Activated naive CD8-positive, alpha-beta T cell treated with anti-CD3 and anti-CD28 coated beads, Interleukin-2, amount 50 U/mL, for 16 hours (primary cell): ENCODE measurements at places on chromosomes 1 and 21.

DNA sequence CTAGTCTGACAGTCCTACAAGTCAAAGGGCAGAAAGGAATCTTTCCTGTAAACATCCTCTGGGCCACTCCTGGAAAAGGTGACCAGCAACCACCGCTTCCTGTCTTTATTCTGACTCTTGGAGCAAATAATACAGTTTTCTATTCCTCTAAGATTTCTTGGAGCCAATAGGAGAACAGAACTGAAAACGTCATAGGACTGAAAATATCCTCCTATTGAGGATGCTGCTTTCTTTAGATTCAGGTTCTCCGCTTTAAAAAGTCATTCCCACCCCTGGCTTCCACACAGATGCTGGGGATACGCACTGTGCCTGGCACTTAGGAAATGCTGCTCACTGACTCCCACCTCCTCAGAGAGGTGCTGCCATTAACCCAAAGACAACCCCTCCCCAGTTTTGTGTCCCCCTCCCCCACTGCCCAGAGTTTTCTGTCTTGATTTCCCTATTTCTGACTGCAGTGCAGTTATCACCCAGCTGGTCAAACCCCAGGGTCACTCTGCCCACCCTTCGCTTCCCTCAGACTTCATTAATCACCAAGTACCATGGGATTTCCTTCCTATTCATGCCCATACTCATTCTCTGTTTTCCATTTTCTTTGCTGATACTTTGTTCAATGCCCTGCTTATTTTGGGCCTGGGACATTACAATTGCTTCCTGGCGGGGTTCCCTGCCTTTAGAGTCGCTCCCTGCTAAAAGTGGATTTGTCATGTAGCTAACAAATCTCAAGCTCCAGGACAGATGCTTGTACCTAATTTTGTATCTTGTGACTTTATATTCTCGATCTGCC, 82.1 kb upstream of the ARHGAP29 start:
- DNase-seq: no peak

DNA sequence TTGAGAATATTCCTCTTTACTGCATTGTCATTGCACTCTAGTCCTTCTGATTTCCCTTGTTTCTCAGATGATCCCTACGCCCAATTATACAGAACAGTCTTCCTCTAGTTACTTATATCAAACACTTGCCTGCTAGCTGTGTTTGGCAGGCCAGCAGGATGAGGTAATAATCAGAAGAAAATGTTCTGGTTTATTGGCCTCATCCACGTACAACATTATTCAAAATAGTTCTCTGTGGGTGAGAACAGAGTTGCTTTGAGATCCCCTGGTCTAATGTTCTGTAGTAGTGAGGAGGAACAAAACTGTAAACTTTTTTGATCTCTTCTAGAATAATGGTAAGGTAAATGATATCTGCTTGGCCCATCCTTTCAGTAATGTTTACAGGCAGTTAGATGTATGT, 22.3 kb upstream of the C1orf105 start:
- DNase-seq: no peak

DNA sequence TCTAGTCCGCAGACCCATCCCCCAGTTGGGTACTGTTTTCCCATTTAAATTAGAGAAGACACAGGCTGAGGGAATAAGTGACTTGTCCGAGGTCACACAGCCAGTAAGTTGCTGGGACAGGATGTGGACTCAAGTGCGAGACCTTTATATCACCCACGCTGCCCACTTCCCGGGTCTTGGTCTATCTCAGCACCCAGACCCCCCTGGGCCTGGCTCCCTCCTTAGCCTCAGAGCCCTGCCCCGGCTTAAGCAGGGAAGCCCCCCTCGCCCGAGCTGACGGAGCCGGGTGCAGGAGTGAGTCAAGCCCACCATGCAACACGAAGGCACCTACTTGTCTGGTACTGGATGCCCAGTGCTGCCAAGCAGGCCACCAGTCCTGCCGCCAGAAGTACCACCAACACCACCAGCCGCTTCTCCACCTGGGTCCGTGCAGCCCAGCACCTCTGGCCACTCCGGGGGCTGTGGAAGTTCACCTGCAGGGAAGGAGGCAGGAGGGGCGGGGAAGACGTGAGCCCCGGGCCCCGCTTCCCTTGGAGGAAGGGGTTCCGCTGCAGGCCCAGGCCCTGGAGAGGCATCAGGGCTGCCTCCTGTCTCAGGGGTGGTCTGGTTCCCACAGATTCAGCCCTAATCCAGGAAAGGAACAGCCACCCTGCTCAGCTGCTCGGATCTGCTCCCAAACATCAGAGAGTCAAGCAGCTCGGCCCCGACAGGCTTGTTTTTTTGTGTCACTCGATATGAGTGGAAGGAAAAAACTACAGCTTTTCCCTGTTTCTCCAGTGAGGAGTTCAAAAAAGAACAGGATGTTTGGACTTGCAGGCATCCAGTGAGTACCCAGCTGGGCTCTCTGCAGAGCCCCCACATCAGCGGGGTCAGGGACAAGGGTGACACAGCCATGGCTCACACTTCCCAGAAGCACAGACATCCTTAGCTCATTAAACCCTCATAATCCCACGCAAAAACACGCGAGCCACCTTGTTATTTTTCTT, 11.1 kb downstream of the ECE1 start:
- DNase-seq: no peak

DNA sequence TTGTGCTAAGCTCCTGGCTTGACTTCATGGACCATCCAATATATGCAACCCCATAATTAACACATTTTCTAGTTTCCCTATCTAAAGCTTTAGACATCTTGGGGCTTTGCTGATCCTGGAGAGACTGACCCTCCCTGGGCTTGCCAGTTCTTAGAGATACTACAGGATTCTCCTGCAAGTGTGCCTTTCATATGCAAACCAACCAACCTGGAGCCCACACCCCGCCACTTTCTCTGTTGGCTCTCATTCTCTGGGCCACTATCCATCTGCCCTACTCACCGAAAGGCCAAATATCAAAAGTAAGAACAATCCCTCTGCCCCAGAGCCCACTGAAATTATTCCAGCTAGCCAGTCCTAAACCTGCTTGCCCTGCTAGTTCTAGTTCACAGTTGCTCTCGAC, 2.2 kb upstream of the GBP6 start:
- no peak for DNase-seq

DNA sequence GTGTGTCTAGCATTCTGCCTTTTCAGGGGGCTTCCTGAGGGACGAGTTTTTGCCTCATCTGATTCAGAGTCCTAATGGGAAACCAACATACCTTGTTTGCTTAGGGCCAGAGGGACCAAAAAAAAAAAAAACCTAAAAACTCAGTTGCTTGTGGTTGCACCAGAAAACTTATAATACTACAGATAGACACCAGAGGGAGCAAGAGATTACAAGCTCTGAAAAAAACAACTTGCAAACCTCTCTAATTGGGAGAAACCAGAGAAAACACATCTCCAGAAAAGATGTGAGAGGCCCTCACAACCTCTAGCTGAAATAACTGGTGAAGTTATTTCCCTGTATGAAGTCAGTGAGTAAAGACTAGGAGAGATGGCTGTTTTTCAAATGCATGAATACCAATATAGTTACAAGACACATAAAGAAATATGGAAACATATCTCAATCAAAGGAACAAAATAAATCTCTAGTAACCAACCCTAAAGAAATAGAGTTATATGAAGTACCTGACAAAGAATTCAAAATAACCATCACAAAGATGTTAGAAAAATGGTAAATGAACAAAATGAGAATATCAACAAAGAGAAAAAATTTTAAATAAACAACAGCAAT, 233.7 kb upstream of the NFIA start:
- no peak for DNase-seq

DNA sequence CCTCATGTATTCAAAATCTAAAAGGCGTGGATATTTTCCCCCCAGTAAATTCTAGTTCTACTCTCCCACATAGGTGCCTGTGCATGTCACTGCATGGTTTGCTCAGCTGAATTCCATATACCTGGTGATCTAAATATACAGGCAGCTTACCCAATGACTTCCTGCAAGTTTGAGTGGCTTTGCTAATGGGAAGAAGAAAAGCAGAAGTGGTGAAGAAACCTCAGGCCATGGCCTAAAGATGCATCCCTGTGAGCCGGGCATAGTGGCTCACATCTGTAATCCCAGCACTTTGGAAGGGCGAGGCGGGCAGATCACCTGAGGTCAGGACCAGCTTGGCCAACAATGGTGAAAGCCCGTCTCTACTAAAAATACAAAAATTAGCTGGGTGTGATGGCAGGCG, 11.5 kb downstream of the SLC44A3 start:
- DNase-seq: no peak

- no peak for DNase-seq
These were observed 205.0 kb downstream of the GPR52 start for GRCh38 chr1:174652569-174653280.

DNA sequence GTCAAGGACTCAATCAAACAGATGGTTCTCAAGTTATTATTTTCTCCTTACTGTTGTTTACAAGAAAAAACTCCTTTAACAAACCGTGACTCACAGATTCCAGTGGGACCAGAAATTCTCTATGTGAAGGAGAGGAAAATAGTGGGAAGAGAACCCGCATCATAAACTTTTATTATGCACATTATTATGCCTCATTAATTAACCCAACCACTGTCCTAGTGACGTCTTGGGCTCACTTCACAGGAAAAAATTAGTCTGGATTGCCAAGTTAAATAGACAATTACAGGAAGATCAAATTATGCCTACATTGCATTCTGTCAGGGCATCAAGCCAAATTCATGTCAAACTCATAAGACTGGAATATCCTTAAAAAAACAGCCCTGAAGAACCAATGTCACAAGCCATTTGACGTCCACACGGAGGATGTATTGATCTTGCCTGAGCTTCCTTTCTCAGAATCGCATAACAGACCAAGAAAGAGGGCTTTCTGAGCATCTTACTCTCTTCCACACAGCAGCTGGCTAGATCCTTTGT, 347.8 kb downstream of the DUSP10 start:
- DNase-seq: no peak
